ENCODE measurements at places on chromosomes 6 and 20.
A peak's percentile ranks its signal among the peaks of the same experiment; 100 is the strongest.

- no peak for DNase-seq
These were observed 25.5 kb upstream of the FKBP1A start for GRCh38 chr20:1418350-1418749.

- DNase-seq: no peak
These were observed 43.4 kb downstream of the LYRM4 start for GRCh38 chr6:5217356-5217755.

- DNase-seq: no peak
These were observed 562 bp downstream of the GGT7 start for GRCh38 chr20:34871966-34872621.

GRCh38 chr20:40956542-40957264 is 71.9 kb upstream of the TOP1 start:
- no peak for DNase-seq

DNA sequence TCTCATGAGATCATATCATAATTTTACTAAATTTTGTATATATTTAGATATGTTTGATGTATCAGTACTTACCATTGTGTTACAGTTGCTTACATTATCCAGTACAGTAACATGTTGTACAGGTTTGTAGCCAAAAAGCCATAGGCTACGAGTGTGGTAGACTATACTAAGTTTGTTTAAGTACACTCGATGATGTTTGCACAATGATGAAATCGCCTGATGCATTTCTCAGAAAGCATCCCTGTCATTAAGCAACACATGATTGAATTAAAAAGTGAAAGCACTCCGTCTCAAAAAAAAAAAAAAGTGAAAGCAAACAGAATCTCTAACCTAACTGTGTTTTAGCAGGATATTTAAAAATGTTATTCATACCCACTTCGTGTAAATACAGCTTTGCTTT is 104.9 kb upstream of the TFAP2D start:
- DNase-seq: no peak

DNA sequence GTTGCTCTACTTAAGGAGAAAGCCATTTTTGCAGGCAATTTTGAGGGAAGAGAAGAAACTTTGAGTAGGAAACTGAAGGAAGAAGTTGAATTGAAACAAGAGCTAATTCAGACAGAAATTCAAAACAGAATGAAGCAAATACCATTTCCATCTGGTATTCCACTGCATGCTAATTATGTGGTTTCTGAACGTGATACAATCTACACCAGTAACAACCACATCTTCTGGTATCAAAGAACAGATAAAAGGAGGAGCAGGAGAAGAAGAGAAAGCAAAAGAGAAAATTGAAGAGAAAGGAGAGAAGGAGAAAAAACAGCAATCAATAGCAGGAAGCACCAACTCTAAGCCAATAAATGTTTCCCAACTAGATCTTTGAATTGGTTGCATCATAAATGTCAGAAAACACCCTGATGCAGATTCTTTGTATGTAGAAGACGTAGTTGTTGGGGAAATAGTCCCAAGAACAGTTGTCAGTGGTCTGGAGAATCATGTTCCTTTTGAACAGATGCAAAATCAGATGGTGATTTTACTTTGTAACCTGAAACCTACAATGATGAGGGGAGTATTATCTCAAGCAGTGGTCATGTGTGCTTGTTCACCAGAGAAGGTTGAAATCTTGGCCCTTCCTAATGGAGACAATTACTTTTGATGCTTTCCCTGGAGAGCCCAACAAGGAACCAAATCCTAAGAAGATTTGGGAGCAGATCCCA is 132.4 kb downstream of the MACROD2 start:
- DNase-seq: no peak

- peak; percentile 25 for DNase-seq
These were observed 735 bp upstream of the SLC23A2 start for GRCh38 chr20:5002077-5002413.

GRCh38 chr6:119314885-119315272 is 34.7 kb downstream of the MAN1A1 start:
- no peak for DNase-seq

GRCh38 chr6:154379585-154379984 is 23.0 kb upstream of the IPCEF1 start:
- no peak for DNase-seq

- DNase-seq: no peak
These were observed 37.5 kb downstream of the SRC start for GRCh38 chr20:37383229-37383989.

- no peak for DNase-seq
These were observed 5.5 kb downstream of the SIGLEC1 start for GRCh38 chr20:3706774-3707507.

GRCh38 chr20:6818033-6818808 is 50.7 kb downstream of the BMP2 start:
- DNase-seq: no peak

DNA sequence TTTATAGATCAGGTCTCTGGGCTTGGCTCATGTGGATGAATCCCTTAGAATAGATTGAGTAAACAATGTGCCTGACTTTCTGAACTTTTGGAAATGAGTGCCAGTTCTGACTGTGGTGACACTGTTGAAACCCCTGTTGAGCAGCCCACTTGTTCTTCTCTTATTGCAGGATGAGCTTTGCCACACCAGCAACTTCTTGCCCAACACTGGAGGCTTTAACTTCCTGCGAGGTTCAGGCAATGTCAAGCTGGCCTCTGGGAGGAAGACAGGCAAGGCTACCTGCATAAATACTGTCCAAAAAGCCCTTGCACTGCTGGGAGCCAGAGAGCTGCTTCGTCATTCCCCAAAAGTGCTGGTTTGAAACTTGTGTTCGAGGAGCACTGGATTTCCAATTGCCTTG is 32.8 kb upstream of the SMIM8 start:
- DNase-seq: no peak

DNA sequence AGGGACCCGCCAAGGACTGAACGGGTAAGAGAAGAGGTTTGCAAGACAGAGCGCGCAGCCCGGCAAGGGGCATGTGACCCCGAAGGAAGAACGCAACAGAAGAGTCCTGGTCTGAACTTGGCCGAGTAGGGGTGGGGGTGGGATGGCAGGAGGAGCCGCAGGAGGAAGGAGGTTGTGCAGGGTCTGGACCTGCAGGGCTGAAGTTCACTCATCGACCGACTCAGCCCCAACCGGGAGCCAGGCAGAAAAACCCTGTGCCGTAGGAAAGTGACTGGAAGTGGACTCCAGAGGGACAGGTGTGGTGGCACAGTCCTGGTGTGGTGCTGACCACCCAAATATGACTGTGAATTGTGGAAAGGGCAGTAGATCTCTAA is 15.2 kb downstream of the ADISSP start:
- DNase-seq: no peak

DNA sequence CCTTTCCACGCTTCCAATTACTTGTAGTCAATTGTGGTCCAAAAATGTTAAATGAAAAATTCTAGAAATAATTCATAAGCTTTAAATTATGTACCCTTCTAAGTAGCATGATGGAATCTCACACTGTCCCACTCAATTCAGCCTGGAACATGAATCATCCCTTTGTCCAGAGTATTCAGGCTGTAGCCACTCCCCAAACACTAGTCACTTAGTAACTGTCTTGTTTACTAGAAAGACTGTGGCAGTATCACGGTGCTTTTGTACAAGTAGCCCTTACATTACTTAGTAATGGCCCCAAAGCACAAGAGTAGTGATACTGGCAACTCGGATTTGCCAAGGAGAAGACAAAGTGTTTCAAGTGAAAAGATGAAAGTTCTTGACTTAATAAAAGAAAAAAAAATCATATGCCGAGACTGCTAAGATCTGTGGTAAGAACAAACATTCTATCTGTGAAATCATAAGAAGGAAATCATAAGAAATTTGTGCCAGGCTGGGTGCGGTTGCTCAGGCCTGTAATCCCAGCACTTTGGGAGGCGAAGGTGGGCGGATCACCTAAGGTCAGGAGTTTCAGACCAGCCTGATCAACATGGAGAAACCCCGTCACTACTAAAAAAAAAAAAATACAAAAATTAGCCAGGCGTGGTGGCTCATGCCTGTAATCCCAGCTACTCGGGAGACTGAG is 168.5 kb upstream of the SIM1 start:
- no peak for DNase-seq

GRCh38 chr6:41325446-41326066 is 9.9 kb upstream of the NCR2 start:
- no peak for DNase-seq

DNA sequence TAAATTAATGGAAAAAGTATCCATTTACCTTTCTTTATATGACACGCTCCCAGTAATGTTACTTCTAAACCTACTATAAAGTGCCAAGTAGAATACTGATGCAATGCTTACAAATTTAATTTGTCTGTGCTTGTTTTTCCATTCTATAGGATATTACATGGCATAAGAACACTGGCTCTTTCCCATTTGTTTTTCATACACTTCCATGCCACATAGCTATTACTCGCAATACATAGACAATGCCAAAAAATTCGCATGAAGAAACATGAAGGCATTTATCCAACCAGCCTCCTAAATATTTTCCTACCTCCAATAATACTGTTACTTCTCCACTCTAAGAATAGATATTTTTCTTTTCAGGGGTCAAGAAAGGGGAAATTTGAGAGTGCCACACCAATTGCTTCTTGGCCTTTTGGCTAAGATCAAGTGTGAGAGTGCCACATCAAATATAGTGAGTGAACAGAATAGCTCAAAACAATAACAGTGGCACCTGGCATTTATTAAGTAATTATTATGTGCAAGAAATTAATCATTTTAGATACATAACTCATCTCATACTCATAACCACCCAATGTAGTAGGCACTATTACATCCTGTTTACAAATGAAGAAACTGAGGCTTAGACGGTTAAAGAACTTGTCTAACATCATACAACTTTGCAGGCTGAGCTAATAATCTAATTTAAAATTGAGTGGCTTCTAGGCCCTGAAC is 845 bp upstream of the DST start:
- DNase-seq: no peak

DNA sequence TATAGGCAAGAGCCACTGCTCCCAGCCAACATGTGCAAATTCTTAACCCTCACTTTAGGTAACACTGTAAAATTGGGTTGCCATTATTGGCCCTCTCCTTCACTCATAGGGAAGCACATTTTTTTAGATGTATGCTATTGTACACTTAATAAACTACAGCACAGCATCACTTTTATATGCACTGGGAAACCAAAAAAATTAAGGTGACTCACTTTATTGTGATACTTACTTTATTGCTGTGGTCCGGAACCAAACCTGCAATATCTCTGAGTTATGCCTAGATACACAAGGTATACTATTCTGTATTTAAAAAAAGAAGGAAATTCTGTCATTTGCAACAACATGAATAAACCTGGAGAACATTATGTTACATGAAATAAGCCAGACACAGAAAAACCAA is 40.5 kb downstream of the IPCEF1 start:
- DNase-seq: no peak

DNA sequence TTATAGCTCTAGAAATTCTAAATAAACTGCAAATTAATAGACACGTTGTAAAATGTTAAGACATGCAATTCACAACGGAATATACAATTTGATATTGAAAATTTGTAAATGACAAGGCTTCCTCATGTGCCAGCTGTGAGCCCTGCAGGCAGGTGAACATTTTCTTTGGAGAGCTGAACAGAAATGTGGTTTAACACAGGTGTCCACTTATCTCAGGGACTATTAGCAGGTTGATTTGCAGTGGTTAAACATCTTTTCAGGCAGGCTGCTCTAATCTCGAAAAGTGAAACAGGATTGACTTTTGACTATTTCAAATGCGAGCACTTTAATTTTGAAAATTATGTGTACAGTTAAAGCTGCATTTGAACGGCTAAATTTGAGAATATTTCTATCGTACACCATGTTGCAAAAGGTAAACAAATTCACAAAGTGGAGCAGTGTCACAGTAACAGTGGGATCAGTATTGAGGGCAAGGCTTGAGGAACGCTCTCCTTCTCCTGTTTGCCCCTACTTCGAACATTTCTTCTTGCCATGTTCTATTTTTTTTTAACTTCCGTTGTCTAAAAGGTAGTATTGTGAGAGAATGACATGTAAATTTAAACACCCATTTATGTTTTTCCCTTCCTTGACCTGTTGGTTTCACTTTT is 210.8 kb downstream of the CDKAL1 start:
- no peak for DNase-seq

Measured in iPS DF 19.7 (cell line).